ENCODE measurements at places on chromosomes 7 and 10.

GRCh38 chr10:119650692-119651513 is at the start of gene BAG3:
Gene BAG3 (plus strand): TSS chr10:119651380. CDS start chr10:119651676, 296 bp downstream.
- no peak for DNase-seq

DNA sequence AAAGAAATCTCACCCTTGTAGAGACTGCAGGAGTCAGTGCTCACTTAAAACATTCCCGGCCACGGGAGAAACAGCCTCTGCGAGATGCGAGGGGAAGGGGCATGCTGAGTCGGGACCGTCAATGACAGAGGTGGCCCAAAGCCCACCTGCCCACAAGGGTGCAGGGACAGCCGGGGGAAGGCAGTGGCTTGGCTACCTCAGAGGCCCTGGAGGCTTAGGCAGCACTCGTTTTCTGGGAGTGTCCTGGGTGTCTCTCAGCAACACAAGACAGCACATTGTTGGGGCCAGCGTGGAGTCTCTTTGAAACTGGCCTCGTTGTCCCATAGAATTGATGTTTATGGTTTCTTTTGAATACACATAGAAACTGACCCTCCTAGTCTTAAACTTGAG is 25.6 kb upstream of the SYCE1 start:
- no peak for DNase-seq

DNA sequence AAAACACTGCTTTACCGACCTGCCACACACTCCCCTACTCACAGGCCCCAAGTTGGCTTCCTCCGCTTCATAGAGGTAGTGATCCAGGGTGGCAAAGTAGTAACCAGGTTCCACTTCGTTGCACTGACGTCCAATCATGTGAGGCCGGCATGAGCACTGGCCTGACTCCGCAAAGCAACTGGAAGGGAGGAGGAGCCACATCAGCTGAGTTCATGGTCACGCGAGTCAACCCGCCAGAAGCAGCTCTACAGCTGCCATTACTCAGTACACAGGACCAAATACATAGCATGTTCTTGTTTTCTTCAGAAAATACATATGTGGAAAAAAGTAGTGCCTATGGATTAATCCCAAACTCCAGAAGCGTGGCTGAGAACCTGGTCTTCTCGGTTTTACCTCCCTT is 38.5 kb downstream of the LAMB1 start:
- DNase-seq = no peak

DNA sequence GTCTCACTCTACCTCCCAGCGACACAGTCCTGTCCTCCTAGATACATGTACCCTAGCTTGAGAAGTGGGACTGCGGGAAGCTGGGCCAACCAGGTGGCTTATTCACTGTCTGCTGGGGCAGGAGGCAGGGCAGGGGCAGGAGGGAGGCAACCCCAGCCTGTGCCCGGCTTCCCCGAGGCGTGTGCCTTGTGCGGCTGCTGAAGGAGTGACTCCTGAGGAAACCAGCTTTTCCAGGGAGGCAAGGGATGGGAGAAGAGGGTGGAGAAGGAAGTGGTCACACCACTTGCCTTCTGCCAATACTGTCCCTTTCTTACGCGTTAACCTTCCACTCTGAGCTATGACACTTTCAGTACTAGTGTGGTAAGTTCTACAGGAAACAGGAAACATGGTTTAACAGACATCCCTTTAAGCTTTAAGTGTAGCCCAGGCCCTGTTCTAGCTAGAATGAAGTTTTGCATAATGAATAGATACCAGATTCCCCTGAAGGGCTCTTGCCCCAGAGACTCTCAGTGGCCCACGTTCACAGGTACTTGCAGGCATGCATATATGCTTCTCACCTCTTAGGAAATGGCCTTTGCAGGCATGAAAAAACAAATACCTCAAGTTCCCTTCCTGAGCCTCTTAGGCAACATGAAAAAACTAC is 40.6 kb downstream of the SYPL1 start:
- DNase-seq = no peak

- DNase-seq = no peak
Observed at GRCh38 chr10:95532536-95532935, 28.6 kb downstream of the SORBS1 start.

- DNase-seq = no peak
Observed at GRCh38 chr7:115037128-115037802, 115.4 kb downstream of the MDFIC start.

- no peak for DNase-seq
Observed at GRCh38 chr7:34451923-34452322, 206.1 kb upstream of the NPSR1 start.

DNA sequence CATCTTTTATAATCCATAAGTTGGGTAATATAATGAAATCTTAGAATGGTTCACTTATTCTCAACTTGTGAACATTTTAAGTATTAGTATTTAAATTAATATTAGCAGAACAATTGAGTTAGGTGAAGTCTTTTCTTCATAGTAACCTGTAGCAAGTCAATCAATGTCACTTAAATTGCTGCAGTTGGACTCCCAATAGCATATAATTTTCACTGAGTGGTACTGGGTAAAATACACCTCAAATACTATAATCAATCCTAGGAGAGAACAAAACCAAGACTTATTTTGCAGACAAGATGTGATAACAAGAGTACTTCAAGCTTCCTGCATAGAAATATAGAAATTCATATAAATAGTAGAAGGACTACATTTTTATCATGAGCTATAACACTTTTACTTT is 677.9 kb upstream of the LRRN3 start:
- DNase-seq = no peak

- no peak for DNase-seq
Observed at GRCh38 chr10:79602953-79603352, 7.8 kb upstream of the SFTPA1 start.

- DNase-seq = no peak
Observed at GRCh38 chr10:4763960-4764428, 62.0 kb upstream of the AKR1E2 start.

- DNase-seq = no peak
Observed at GRCh38 chr10:16644146-16644545, 122.5 kb upstream of the C1QL3 start.

- DNase-seq = no peak
Observed at GRCh38 chr7:17646253-17646956, 293.9 kb downstream of the SNX13 start.

DNA sequence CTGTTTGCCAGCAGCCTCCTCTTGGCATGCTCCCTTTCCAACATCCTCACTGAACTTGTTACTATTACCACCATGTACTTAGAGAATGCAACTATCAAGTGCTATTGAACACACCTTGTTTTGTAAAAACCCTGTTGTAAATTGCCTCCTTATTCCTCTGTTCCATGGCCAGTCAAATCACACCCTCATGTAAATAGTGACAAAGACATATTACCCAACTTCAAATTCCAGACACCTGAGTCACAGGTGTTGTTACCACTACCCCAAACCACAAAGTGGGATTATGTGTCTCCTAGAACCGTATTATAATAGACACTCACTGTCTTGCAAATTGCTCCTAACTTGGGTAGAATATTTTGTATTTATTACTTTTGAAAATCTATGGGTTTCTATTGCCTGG is 263.2 kb upstream of the C7orf33 start:
- no peak for DNase-seq

- DNase-seq = no peak
Observed at GRCh38 chr7:27111751-27112277, 9.3 kb upstream of the HOXA2 start.

- peak; percentile 36 for DNase-seq
Observed at GRCh38 chr7:90599892-90600555, 3.9 kb downstream of the CDK14 start.

DNA sequence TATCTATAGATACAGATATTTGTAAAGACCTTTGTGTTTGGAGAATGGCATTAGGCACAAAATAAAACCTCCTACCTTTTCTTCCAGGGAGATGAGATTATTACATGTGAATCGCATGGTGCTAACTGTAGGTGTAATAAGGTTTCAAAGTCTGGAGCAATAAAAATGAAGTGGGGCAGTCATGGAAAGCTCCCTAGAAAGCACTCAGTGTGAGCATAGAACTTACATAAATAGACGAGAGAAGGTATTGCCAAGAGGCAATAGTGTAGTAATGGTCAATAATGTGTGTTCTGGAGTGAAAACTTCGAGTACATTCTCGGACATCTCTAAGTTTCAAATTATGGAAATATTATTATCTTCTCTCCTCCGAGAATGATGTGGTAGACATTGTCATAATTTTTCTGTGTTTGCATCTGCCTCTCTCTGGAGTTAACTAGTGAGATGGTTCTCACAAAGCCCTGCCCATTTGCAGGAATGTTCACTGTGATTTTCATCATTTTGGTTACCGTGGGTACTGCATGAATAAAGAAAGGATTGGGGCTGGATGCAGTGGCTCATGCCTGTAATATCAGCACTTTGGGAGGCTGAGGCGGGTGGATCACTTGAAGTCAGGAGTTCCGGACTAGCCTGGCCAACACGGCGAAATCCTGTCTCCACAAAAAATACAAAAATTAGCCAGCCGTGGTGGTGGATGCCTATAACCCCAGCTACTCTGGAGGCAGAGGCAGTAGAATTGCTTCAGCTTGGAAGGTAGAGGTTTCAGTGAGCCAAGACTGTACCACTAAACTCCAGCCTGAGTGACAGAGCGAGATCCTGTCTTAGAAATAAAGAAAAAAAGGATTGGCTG is 10.6 kb downstream of the VIM start:
- no peak for DNase-seq

DNA sequence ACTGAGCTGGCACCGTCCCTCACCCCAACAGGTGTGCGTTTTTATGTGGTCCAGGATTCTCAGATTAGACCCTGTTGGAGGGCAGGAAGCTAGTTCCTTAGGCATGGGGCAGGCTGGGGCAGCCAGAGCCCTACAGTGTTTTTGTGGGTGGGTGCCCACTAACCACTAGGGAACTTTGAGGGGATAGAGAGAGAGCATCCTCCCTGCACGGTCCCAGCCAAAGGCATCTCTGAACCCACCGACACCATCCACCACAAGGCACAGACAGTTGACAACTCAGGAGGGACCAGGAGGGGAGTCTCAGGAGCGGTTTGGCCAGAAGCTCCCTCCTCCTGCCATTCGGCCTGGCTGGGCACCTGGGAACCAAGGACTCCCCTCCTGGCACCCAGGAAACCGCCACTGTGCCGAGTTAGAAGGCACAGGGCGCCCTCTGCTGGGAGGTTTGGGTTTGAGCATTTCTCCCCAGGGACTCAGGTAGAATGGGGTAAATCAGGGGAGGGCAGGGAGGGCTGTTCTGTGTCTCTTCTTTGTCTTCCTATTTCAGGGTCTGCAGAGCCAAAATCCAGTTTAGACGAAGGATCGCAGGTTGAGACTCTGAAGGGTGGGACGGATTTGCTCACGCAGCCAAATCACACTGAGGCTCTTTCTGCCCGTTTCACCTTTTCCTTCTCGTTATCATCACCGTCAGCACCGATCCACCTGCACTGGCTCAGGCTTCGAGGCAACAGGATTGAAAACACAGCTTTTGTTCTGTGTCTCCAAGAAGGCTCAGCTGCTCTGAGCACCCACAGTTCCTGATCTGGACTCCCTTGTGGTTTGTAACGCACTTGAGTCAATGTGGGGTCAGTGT is 84.8 kb upstream of the COL13A1 start:
- DNase-seq = no peak

DNA sequence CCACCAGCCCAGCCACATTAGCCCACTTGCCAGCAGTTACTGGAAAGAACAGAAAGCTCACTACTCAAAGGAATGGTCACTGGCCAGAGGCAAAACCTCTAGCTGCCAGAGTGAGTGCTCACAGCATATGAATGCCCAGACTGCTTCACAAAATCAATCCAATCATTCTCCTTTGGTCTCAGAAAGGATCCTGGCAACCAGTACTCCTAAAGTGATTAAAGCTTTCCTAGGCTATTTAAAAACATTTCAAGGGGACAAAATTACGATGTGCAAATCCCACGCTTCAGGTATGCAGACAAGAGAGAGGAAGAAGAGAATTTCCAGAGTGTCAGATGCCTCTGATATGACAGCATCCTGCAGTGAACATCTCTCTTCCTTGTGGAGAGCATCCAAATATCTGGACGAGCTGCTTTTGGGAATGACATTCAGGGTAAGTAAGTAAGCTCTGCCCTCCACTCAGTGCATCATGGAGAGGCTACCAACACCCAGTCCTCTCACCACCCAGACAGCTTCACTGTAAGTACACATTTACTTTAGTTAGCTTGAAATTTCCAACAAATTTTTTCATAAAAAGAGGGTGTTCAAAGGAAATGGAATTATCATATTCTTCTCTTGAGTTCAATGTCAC is 25.1 kb downstream of the ICA1 start:
- DNase-seq = no peak

GRCh38 chr7:4713183-4713784 is 31.2 kb downstream of the FOXK1 start:
- no peak for DNase-seq

DNA sequence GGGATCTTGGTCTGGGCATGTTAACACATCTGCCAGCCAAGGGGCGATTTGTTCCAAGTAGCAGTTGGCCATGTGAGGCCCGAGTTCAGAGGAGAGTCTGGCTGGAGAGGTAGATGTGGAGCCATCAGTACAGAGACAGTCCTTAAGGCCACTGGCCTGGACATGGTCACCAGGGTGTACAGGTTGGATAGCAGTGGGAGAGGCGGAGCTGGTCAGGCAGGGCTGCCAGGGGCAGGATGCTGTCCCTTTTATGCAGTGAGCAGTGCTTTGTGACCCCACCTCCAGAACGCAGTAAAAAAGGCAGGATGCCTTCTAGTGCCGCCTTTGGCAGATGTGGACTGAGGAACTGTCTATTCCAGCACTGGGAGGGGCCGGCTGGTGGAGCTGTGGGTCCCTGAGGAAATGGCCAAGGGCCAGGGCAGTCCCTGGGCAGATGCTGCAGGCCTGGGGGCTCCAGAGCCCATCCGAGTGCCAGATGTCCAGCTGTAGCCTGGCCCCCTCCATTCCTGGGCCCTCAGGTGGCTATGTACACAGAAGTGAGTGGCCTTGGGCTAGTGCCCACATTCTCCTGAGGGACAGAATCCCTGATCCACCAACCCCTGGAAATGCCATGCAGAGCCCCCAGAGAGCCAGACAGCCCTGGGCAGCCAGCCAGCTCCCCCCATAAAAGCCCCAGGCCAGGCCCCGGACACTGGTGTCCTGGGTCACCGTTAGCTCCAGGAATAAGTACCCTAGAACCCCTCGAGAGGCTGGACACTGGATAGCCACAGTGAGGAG is 17.2 kb upstream of the MYL7 start:
- no peak for DNase-seq

DNA sequence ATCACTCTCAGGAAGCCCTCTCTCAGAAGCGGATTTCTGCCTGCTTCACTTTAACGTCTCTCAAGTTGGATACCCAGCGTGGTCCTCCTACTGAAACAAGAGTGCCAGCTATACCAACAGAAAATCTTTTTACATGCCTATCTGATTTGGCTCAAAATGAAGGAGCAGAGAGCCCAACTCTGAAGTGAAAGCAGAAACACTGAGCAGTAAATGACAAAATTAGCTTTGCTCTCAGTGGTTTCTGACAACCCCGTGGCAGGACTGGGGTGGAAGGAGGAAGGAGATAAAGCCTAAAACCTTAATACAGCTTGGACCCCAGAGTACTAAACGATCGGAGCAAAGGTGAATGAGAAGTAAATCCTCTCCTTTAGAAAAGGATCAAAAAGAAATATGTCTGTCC is 25.1 kb upstream of the GPR37 start:
- DNase-seq = no peak

DNA sequence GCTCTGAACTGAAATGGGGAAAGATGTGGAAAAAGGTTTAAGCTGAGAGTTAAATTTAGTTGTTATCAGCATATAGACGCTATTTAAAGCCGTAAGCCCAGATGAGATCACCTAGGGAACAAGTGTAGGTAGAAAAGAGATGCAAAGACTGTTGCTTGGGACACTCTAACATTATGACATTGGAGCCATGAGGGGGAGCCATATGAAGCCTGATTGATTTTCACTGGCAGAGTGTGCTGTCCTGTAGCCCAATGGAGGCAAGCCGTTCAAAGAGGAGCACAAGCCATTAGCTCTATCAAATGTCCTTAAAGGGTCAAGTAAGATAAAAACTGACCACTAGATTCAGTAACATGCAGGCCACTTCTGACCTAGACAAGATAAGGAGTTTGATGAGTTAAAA is 223.3 kb downstream of the TWIST1 start:
- DNase-seq = no peak
